Right renal cortex interstitium (tissue), 3 donors: ENCODE measurements at places on chromosomes 3 and 15.

GRCh38 chr3:105365391-105366325 is 1.1 kb upstream of the ALCAM start:
- peak; percentile 56 for DNase-seq

DNA sequence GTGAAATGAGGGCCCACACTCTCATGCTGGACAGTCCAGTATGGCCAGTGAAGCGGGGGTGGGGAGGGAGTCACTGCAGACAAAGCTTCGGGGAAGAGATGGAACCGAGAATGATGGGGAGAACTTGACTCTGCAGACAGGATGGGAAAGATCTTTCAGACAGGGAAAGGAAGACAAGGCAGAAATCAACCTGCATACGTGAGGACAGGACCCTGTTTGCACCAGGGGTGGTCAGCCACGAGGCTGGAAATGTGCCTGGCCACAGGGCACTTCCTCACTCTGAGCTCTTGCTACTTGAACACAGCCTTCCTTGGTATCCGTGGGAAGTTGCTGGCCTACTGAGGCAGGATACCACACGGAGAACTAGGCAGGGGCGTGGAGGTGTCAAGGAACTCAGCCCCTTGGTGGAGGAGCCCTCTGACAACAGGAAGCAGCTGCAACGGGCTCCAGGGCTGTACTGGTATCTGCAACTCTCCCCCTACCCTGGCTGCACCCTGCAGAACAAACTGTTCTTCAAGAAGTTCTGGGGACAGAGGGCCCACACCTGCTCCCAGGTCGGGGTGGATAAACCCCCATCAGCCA is 9.3 kb upstream of the SRP14 start:
- no peak for DNase-seq

DNA sequence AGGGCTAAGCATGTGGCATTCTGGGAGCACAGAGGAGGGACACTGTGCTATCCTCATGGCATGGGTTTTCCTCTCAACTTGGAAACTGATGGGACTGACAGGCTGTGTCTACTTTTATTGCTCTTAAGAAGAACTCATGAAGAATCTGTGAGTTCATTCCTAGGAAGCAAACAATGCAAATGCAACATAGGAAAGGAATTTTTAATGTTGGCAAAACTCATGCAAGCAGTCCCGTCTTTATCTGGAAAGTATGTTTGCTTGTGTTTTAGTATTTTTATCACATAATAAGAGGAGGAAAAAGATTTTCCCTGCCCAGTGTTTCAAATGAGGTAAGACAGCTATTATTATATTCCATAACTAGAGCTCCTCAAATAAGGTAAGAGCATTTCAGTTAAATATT is 89.7 kb downstream of the TRIM42 start:
- DNase-seq, result no peak

GRCh38 chr15:63545520-63545919 is 41.1 kb downstream of the USP3 start:
- DNase-seq, result no peak

GRCh38 chr3:48187301-48187578 is 977 bp downstream of the CDC25A start:
- no peak for DNase-seq

GRCh38 chr15:101528917-101529299 is 39.4 kb upstream of the PCSK6 start:
- DNase-seq, result no peak

- DNase-seq, result no peak
These were observed 23.5 kb downstream of the IL12A start for GRCh38 chr3:160012108-160012507.

DNA sequence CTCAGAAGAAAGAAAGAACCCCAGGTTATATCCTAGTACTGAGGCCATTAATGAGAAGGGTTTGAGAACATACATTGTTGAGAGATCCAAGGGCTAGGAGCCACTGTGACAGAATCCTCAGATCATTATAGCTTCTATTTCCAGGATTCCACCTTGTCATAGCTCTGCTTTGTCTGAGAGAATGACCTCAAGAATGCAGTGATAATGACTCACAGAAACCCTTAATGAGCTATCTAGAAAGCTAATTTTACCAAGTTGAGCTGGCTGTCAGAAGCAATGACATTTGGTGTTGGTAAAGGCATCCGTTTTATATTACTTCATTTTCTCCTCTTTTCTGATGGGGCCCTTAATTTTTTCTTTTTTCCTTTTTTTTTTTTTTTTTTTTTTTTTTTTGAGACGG is 10.9 kb downstream of the TRIP4 start:
- DNase-seq, result no peak

DNA sequence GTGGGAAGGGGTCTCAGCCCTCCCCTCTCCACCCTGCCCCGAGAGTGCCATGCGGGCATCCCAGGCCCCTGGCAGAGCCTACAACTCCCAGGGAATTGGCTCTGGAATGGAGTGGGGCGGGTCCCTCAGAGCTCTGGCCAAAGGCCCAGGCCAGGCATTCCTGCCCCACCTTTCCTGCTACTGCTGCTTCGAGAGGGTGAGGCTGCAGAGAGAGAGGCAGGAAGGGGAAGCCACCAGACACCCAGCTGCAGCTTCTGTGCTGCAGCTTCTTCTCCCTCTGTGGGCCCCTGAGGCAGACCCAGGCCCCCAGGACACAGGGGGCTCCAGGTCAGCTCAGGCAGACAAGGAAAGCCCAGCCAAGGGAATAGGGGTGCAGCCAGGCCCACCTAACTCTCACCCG is 2.7 kb downstream of the ALS2CL start:
- DNase-seq, result no peak

- peak; percentile 23 for DNase-seq
These were observed 244.1 kb upstream of the PDZRN3 start for GRCh38 chr3:73868688-73869315.
